ENCODE measurements at places on chromosomes 4 and X.

DNA sequence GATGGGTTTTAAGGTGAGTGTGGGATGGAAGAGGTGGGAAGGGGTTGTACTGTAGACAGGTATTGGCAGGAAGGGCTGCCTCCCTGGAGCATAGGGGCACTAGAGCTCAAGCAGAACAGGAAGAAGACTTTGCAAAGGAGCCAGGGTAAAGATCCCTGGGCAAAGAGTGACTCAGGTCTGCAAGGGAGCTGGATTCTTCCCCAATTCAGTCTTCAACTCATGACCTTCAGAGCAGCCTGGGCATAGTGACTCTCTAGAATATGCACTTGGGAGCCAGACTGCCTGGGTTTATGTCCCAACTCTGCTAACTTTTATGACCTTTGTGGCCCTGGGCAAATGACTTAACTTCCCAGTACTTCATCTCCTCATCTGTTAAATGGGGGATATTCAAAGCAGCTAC, 4.0 kb downstream of the LONRF3 start:
- no peak for DNase-seq

DNA sequence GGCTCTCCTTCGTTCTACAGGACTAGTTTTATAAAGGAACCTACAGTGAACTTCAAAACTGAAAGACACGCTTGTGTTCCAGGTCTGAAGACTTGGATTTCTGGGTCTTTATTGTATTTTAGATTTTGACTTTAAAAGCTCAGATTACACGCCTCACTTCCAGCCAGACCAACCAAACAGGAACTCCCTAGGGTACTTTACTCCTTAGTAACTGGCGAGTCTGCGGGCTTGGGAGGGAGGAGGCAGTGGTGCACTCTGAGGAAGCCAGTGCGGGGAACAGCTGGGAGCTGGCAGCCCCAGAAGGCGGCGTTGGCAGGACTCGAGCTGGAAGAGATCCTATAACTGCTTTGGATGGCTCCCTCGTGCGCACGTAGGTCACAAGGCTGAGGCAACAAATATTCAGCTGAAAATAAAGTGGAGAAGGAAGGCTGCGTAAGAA, 391 bp upstream of the PHKA1 start:
- no peak for DNase-seq

GRCh38 chr4:95939141-95939540, 99.2 kb downstream of the PDHA2 start:
- DNase-seq: no peak

DNA sequence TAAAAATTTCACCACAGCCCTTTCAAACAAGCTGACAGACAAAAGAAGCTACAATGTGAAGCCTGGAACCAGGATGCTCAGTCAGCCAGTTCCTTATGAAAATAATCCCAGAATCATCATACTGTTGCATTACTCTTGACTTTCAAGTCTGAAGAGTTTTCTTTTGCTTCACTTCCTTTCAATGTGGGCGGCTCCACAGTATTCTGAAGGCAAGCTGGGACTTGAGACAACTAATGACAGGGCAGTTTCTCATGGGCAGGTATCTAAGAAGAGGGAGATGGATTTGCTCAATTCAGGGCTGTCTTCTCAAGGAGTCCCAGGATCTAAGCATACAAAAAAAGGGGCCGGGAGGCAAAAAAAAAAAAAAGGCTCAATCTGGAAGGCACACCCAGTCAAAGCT, 173.4 kb downstream of the PAPSS1 start:
- no peak for DNase-seq

GRCh38 chr4:76084542-76084941, 10.0 kb downstream of the ART3 start:
- no peak for DNase-seq

DNA sequence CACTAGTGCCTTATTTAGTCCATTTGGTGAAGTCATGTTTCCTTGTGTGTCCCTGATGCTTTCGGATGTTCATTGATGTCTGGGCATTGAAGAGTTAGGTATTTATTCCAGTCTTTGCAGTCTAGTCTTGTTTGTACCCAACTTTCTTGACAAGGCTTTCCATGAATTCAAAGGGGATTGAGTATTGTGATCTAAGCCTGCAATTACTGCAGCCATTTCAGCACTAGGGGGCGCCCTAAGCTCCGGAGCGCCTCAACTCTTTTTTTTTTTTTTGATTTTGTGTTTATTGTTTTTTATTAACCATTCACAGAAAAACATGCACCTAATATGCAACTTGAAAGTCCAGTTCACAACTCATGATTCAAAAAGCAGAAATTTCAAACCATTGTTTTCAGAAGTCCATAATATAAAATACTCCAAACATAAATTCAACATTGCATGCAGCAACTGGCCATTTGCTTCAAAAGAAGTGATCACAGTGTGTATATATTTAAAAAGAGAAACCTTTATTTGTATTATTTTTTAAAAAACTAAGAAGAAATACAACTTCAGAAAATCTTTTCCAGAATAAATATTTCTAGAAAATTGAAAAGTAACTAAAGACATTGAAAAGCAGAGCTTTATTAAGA, 59.2 kb downstream of the PTPN13 start:
- no peak for DNase-seq

GRCh38 chrX:129688097-129688496, 33.3 kb upstream of the APLN start:
- no peak for DNase-seq

DNA sequence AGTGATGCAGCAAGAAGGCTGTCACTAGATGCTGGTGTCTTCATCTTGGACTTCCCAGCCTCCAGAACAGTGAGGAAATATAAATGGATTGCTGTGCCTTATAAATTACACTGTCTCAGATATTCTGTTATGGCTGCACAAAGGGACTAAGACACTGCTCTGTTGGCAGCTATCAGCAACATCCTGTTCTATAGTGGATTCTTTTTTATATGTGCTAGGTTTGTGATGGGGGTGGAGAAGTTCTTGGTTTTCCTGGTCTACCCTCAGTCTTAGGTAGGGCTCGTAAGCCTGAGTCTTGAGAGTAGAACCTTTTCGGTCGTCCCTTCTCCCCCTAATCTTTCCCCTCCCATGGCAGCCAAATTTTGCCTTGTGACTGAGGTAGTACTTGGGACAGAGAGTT, 17.3 kb downstream of the STIM2 start:
- no peak for DNase-seq

DNA sequence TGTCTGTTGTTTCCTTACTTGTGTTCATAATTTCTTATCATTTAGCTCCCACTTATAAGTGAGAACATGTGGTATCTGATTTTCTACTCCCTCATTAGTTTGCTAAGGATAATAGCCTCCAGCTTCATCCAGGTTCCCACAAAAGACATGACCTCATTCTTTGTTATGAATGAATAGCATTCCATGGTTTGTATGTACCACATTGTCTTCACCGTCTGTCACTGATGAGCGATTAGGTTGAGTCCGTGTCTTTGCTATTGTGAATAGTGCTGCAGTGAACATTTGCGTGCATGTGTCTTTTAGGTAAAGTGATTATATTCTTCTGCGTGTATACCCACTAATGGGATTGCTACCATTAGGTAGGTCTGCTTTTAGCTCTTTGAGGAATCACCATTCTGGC, 624.3 kb upstream of the EPHA5 start:
- no peak for DNase-seq

DNA sequence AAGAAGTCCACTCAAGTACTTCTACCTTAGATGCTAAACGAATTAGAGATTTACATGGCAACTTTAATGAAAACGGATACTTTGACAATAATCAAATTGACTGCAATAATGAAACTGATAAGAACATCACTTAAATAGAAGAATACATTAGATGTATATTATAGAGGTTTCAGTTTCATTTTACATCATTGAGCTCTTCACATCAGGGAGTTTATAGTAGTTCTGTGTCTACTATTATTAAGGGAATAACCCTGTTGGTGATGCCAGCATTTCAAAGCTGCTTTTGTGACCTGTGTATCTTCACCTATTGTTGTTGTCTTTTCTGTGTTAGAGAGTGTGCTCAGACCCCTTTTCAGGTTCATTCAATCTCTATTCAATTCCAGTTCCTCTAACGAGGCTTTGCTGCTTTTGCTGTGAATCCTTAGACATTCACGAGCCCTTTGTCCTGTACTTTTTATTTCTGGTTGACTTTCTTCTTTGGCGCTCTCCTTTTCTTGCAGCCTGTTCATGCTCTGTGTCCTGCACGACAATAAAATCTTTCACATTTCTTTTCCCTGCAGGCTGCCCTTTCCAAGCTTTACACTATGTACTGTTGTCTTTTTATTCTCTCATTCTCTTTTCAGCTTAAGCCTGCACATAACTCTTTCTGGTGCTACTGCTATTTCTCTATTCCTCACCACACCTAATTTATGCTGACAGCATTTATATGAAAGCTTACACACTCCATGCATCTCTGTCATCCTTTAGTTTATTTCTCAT, 232.1 kb downstream of the CPE start:
- no peak for DNase-seq

GRCh38 chrX:11944501-11944900, 186.5 kb downstream of the MSL3 start:
- no peak for DNase-seq

GRCh38 chr4:147865926-147866325, 134.0 kb downstream of the ARHGAP10 start:
- no peak for DNase-seq

- DNase-seq: no peak
Measured at GRCh38 chrX:115588179-115588578, 27.2 kb downstream of the PLS3 start.

GRCh38 chrX:54066841-54067240, 22.6 kb upstream of the PHF8 start:
- no peak for DNase-seq

DNA sequence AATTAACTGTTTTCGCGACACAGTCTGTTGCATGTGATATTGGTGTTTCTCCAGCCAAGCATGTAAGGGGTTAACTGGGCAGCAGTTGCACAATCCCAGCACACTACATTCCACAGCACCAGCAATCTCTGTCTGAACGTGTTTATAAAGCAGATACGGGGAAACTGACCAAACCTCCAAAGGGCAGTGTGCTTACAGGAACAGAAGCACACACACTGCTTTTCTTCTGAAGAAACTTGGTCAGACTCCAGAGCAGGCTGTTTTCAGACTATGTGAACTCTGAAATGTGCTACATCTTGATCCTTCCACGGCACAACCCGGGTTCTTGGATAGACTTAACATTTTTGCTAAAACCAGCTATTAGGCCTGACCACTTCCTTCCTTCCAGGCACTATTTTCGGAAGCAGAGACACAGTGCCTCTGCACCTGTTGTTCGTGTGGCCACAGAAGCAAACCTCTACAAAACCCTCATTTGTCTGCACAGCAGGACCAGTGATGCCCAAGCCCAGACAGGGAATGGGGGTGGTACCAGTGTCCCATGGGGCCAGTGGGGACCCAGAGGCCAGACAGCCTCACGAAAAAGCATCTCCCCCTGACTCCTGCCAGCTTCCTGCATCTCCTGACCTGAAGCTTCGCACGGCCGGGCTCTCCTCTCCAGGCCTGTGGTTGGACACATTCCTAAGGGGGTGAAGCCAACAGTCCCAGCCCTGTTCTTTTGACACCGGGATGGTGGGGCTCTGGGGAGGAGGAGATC, 90.1 kb downstream of the IRF2 start:
- DNase-seq: peak; percentile 3

GRCh38 chrX:77617206-77617605, 168.8 kb downstream of the ATRX start:
- no peak for DNase-seq

Measured in esophagus squamous epithelium (tissue), 5 donors.